ENCODE measurements at places on chromosomes 2 and 18. TPM values are rescaled to one million over a fixed set of nuclear protein-coding genes. Genes with fewer than 3 reads are reported as not detected.

DNA sequence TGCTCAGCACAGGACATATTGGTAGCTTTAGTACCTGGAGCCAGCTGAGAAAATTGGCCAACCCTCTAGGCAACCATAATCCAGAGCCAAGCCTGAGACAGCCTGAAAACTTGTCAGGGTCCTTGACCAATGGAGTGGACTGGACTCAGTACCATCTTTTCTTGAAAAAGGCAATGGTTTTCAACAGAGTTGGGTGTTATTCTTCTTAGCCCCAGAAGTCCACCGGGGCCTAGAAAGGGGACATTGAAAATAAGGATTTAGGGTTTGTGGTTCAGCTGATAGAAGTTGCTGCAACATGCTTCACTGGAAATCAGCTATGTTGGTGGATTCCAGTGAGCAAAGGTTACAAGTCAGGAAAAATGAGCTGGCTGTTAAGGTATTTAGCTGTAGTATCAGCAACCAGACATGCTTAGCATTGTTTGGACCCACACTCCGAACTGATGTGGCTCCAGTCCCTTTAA, 22.1 kb upstream of the CNOT11 start:
- peak; percentile 36 for DNase-seq

DNA sequence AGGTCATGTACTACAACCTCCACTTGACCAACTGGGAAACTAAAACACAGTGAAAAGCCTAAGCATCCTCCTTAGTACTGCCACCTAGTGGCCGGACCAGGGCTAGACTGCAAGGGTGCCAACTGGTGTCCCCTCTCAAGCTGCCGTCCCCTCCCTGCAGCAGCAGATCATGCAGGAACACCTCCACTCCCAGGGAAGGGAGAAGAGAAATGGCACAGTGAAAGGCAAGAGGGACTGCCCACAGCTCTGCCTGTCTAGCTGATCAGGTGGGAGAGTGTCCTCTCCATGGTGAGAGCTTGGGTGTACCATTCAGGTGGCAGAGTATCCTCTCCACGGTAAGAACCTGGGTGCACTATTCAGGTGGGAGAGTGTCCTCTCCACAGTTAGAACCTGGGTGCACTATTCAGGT, 78.1 kb downstream of the AAK1 start:
- peak; percentile 27 for DNase-seq

DNA sequence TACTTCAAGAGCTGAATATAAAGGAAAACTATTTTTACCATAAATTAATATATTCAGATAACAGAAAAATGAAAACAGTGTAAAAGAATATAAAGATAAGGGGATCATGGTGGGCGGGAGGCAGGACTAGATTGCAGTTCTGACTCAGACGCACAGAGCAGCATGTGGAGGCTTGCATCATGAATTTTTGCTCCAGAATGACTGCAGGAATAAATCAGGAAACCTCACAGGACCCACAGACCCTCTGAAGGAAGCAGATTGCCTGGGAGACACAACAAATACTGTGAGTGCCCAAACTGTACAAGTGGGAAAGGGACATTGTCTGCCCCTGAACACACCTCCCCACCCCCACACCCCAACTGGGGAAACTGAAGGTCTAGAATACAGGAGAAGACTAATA, 19.2 kb upstream of the SIGLEC15 start:
- DNase-seq: peak; percentile 86

DNA sequence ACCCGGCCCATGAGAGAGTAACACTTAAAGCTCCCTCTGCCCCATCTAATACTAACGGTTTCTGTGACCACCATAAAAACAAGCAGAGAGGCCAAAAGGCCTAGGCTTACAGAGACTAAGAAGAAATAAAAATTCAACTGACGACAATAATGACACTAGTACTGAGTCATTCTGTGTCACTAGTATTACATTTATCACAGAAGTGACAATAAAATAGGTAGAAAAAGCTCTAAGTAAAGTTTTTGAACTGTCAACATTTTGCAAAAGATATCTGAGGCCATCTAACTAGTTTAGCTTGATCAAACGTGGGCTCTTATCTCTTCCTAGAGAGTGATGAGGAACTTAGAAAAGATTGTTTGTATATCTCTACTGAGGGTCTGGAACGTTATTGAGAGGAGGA, 35.6 kb downstream of the AP1S3 start:
- no peak for DNase-seq

DNA sequence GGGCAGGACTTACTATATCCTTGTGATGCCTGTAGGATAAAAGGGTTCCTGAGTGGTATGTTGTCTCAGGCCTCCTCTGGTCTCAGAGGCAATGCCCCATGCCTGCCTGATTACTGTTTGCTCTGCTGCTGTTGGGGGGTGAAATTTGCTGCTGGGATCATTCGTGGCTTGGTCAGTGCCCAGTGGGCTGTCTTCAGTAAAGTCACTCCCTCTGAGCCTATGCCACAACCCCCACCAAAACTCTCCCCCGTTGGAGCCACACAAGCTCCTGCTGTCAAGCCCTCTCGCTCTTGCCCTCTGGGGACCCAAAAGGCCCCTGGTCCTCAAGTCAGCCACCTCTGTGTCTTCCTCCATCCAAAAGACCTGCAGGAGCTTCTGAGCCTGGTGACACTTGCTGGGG, 38.6 kb upstream of the TGIF1 start:
- DNase-seq: no peak

DNA sequence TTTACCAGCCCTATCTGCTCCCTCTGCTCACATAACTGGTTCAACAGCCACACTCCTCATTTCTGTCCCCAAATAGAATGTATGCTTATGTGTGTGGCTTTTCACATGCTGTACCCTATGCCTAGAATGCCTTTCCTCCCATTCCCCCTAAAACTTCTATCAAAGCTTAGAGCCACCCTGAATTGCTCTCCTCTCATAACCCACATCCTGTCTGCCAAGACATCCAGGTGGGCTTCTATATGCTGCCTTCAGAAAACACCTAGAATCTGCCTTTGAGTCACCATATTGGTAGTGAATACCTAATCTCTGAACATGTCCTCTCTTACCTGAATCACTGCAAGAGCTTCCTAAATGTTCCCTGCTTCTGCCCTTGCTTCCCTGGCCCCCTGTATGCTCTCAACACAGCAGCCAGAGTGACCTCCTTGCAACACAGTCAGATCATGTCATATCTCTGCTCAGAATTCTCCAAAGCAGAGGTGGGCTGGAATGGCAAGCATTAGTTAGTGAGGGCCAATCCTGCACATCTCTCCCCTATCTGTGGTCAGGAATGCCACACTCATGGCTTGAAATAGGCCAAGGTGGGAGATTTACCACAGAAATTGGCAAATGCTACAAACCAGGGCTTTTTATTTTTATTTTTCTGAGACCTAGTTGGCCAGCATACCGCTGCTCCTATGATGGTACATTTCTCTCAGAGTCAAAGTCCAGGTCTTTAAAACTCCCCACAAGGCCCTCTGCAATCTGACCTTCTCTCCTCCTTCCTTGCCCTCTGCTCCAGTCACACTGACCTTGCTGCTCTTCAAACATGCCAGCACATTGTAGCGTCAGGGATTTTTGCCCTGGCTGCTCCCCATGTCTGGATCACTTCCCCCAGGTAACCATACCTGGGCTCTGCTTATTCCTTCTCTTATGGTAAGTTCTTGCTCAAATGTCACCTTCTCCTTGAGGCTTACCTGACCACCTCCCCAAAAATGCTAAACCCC, 111.8 kb upstream of the STON1 start:
- DNase-seq: no peak

DNA sequence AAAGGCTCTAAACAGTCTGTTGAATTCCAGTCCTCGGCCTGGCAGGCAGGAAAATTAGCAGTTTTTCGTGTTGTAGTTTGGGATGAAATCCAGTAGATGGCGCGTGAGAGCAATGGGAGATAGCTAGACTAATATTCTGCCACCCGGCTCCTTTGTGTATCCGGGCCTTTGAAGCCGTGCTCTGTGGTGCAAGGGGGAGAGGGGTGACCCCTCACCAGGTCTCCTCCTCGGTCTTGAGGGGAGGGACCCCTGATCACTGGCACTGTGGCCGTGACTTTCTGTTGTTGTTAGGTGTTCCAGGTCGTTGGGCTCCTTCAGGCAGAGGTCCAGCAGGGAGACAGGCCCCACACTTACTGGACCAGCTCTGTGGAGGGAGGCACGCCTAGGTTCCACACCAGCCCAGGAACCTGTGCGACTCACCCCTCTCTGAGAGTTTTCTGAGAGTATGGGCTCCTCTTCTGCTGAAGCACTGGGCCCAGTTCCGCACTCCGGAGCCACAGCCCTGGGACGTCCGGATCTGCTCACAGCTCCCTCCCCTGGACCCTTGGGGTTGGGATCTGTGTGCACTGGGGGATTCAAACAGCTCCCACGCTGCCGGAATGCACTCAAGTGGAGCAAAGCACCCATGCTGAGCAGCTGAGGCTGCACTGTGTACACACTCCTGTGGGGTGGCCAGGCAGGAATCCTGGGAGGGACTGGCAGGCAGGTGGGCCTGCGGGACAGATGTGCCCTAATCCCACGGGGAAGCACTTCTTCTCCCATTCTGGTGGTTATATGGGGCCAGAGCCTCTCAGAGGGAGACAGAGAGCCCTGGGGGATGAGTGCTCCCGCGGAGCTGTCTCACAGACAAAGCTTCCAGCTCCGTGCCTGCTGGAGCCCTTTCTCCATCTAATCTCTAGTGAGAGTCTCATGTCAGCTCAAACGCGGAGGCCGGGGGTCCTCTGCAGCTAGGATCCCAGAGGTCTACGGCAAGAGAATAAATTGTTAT, 8.8 kb downstream of the GKN2 start:
- peak; percentile 70 for DNase-seq

DNA sequence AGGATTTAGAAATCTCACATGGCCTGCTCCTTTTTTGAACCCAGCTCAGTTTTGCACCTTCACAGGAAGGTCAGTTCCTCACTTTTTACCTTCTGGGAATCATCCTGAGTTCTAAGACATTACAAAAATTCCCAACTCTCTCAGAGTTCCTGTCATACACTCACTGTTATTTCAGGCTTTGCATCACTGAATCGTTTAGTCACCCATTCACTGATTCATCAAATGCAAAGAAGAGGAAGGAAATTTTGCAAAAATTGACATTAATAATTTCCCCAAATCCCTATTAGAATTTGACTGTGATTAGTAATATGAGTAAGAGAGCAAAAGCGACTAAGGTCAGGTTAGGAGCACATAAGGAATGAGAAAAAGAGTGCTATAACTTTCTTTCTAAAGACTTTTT, 197.5 kb downstream of the PDE1A start:
- peak; percentile 34 for DNase-seq

DNA sequence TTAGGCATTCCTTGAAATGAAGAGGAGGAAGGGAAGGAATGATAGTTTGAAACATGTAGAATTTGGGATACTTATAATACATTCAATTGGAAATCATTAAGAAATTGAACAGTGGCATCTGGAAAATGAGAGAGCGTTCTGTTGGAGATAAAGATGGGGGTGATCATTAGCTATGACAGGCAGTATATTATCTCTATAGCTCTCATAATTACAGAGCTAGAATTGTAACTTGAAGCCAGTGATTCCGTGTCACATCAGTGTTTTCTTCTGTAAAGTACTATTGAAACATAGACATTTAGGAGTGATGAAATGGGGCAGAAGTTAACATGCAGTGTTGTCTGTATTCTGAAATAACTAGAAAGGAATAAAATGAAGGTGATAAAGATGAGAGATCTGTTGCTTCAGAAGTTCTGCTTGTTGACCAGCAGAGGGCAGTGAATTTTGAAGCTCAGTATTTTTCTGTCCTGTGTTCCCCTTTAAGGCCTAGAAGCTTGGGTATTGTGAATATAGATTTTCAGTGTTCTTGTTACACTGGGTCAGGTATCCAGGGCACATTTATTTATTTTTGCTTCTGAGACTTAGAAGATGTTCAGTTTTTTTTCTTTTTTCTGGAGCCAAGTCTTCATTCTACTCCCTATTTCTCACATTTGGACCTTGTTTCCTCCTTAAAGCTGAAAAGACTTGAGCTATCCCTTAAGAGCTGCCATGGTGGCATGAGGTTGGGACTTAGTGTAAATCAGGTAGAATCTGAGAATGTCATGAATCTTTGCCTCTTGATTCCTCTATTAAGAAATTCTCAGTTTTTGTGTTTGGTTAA, 157.4 kb downstream of the TAF4B start:
- DNase-seq: peak; percentile 80

GRCh38 chr18:48913775-48914174, 37.0 kb downstream of the SMAD7 start:
- no peak for DNase-seq

DNA sequence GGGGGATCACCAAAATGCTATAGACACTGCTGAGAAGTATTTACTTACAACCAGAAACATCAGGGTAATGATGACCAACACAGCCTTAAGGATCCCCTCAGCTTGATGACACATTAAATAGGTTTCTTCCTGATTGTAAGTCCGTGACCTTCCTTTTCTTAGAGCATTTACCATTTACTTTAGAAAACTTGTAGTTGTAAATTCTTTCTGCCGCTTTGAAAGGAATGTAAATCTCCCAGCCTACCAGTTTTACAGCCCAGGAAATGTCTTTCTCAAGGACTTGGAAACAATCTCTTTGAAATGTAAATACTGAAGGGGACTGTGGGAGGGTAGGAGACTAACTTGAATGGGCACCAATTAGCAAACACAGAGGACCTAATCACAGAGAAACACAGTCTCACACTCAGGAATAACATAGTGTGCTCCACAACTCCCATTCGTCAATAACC, 278.6 kb downstream of the DSC3 start:
- DNase-seq: no peak

GRCh38 chr2:160335441-160335840, 135.4 kb upstream of the ITGB6 start:
- no peak for DNase-seq

DNA sequence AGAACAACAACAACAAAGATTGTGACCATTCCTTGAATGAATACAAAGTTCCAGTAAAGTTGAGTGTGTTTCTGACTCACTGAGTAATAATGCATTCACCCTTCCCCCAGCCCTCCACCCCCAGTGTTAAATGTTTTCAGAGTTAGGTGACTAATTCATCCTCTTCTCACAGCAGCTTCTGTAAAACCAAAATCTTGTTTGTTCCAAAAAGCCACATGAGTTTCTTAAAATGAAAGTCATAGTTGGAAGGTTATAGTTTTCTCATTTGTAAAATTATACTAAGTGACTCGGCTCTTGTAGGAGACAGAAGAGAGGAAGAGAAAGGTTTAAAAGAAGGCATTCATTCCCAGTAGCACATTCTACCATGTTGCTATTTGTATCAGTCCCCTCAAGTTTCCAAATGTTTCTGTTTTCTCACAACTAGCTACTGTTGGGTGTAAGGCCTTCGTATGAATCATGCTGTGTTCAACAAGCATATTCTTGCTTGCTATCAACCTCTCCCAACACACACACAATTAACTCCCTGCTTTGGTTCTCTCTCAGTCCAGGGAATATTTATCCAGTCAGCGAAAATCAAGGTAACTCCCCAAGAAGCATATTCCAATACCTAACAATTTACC, 75.3 kb downstream of the MBD2 start:
- peak; percentile 92 for DNase-seq

GRCh38 chr2:69615969-69616368, 27.6 kb downstream of the AAK1 start:
- no peak for DNase-seq

The NEU2 gene
- not detected for total RNA-seq

The CYP27C1 gene
- 0.41 TPM for total RNA-seq

The NXPH2 gene
- not detected for total RNA-seq

Data from fibroblast of the aortic adventitia (primary cell).